ENCODE measurements at places on chromosomes 7 and 10. TPM values are rescaled to one million over a fixed set of nuclear protein-coding genes. Genes with fewer than 3 reads are reported as not detected.

Gene JMJD1C
- 167 TPM for total RNA-seq

Gene GRM8
- total RNA-seq, result 0.09 TPM

Gene OR9A2
- total RNA-seq, result not detected

Gene IDI2
- not detected for total RNA-seq

Gene COBL
- under 0.01 TPM for total RNA-seq

Gene SFMBT2
- total RNA-seq, result 2.2 TPM

Gene PON1
- not detected for total RNA-seq

Gene PSAP
- 763 TPM for total RNA-seq

Gene TMEM270
- not detected for total RNA-seq

Measured in dermis blood vessel endothelial cell (primary cell).